ENCODE measurements at places on chromosomes 4 and X.

DNA sequence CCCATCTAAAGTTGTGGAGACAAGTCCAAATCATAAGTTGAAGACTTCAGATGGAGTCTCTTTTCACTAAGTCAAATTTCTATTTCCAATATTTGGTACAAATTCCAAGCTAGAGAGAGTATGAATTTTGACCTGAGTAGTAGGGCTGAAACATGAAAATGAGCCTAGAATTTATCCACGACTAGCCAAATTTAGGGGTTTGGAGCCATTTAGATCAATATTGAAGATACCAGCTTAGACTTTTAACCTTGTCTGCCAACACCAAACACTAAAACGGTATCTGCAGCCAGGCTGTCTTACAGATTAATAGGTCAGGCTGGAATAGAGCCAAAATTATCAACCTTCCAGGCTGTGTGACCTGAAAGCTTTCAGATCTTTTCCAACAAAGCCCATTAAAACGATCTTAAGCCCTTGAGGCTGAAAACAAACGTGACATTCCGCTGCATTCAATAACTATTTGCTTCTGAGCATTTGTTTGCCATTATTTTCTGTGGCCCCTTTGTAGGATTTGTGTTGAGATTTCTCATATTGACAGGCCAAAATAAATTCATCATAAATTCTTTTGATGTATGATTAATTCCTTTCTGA is 268.7 kb upstream of the DKK2 start:
- no peak for DNase-seq

DNA sequence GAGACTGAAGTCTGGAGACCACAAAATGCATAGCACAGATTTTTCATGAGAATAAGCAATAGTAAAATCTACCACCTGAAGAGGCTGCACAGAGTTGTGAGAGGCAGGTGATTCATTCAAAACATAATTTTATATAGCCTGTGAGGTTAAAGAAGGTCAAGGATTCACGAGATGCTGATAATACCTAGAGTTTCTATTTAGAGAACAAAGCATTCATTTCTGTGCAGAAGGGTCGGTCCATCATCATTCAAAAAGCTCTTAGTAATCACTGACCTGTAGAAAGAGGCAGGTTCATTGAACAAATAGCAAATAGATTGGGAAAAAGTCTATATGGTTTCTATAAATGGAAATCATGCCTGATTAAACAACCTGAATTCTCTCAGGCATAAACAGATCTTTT is 26.6 kb downstream of the GABRB1 start:
- no peak for DNase-seq

GRCh38 chr4:166941629-166942028 is 292.7 kb downstream of the SPOCK3 start:
- no peak for DNase-seq

GRCh38 chrX:28351801-28352200 is 235.4 kb upstream of the IL1RAPL1 start:
- no peak for DNase-seq

GRCh38 chr4:103074744-103075434 is 1.7 kb downstream of the SLC9B2 start:
- DNase-seq = no peak

- DNase-seq = no peak
Observed at GRCh38 chr4:89108091-89108490, 3.2 kb upstream of the TIGD2 start.

DNA sequence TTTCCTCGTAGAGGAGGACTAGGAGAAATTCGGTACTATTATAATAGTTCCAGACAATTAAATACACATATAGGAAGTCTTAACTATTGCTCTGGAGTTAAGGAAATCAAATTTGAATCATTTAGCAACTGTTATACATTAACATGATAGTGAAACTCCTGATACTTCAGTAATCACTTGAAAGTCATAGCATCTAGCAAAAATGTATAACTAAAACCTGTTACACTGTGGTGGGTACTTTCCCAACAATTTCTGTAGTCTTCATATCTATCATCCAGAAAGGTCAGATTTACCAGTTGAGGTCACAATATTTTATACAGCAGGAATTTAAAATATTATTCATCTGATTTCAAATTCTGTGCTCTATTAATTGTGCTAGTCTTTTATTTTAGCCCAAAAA is 669.6 kb upstream of the PCDH10 start:
- DNase-seq = no peak

DNA sequence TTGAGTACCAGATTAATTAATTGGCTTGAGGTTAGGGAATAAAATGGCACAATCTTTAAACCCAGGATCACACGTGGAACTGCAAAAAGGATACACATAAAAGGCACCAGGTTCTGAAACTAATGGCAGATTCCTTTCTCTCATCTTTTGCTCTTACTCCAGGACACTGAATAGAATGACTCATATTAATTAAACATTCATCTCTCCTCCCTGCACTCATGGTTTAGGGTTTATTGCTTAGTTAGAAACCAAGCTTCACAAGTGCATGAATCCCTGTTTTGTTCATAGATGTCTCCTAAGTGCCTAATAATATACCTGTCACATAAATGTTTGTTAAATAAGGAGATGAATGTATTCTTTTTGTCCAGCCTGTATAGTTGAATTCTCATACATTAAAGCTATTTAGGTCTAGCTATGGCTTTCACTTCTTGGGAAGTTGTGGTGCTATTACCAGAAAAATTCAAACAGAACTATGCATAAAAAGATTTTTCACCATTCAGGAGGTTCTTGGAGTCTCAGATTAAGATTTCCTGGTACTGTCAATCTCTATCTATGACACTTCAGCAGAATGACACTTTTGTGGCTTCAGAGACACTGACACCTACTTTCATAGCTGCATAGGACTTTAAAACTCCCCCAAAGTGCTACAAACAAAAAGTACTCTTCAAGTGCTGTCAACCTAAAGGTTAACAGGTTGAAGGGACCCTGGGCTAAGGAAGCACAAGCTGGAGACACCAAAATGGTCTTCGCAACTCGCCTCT is 7.4 kb downstream of the CORIN start:
- no peak for DNase-seq

- DNase-seq = no peak
Observed at GRCh38 chrX:9476810-9477575, 12.1 kb downstream of the TBL1X start.

GRCh38 chr4:189128341-189128740 is 812.3 kb upstream of the FRG1 start:
- no peak for DNase-seq

DNA sequence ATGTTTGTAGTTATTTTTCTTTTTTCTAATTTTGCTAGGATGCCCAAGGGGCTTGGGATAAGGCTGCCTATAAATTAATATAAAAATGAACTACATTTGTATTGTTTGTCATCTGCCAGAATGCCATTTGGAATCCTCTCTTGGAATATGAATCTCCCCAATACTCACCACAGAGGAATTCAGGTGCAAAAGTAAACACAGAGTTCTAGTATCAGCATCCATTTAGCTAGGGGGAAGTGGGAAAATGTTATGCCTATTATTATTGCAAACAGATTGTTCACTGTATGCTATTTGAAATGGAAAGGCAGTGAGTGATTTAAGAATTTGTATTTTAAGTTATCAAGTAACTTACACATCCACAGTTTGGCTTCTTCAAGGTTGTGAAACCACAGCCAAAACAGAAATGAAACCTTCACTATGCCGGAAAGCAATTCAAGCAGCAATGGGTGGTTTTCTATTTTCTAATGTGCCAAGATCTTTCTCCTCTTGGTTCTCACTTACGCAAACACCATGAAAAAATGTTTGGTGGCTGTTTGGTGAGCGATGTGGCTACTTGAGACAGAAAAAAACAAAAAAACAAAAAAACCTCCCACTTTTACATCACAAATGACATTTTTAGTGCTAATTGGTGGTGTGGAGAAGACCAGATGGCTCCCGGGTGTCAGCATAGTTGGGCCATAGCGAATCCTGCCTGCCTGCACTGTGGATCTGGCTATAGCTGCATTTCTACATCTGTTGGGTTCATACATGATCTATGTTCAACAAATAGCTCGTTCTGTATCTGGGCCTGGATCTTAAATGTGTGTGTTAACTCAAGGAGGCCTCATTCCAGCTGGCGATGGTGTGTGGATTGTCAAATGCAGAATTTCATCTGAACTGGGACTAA is 200.8 kb upstream of the GIMD1 start:
- no peak for DNase-seq

GRCh38 chrX:150842198-150842685 is 56.2 kb downstream of the CD99L2 start:
- DNase-seq = no peak

DNA sequence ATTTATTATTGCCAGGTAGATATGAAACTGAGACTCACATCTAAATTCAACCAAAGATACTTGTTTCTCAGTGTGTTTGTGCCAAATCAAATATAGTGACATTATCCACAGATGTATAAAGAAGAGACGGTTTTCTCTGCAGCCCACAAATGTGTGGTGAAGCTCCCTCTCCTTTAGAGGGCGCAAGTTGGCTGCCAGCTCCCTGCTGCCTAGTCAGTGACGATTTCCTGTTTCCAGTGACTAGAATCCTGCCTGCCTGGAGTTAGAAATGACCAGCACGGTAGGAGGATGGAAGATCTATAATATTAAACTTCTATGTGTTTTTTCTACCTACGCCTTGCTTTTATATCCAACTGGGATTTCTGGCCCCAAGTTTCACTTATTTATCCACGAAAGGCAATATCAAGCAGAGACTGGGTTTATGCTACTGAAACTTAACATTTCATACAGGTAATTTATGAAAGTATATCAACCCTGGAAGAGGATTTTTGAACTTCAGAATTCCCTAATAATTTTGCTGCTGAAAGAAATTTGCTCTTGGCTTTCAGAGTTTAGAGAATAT is 1793.7 kb upstream of the TENM3 start:
- no peak for DNase-seq

- DNase-seq = no peak
Observed at GRCh38 chr4:85372966-85373365, 102.0 kb upstream of the ARHGAP24 start.

DNA sequence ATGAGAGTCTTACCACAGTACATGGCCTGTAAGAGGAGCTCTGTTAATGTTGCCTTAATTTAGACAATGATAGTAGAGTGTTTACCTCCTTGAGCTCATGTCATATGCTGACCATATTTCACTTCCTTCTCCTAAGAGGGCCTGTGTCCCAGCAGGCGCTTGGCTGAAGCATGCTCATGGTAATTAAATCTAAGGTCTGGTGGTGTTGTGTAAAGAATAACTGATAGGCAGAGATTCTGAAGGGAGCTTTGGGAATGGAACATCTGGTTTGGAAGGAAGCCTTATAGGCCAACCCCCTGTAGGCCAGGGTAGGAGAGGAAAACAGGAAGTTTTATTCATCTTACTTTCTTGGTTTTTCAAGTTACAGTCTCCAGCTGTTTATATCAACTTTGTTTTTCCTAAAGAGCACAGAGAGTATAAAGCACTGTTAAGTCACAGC is 300.2 kb downstream of the USP46 start:
- no peak for DNase-seq

GRCh38 chr4:107616838-107617389 is 103.1 kb downstream of the PAPSS1 start:
- DNase-seq = no peak

GRCh38 chr4:25929298-25929686 is 15.3 kb downstream of the SMIM20 start:
- DNase-seq = no peak

- DNase-seq = peak; percentile 57
Observed at GRCh38 chrX:51420610-51421009, 75.8 kb downstream of the NUDT11 start.

GRCh38 chr4:138959097-138959815 is 56.3 kb upstream of the NOCT start:
- no peak for DNase-seq

DNA sequence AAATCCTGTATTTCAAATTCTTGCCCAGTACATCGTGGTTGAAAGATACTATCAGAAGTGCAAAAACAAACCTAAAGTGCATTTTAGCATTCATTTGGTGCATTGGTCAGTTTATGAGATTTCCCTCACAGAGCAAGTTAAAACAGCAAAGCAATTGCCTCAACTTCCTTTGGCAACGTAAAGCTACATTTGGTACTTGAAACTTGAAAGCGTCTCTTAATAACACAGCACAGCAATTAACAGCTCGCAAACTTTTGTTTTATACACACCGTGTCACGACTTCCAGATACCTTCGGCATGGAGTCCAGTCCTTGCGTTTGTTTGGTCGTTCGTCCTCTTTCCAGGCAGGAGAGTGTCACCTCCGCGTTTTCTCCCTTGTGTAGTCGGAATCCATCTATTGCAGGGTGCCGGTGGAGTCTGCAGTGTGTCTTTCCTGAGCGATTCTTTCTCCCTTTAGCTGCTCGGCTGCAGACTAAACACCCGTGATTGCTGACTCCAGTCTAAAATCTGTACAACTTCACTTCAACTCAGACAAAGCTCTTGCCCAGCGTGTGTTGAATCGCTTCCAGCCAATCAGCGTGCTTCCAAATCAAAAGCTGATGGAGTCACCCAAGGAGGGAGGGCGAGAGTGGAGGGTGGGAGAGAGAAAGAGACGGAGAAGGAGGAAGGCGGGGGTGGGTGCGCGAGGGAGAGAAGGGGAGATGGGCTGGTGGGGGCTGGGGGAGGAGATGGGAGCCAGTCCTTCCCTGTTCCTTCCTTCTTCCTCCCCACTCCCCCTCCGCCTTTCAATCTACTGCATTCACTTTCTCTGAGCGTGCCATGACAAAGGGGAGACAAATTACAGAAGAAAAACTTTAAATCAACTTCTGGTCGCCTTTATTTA is at the start of gene PCDH18:
PCDH18 (minus strand) TSS at position 509 of the 883 bp plus-strand sequence; CDS start at position 103, 406 bp downstream.
- DNase-seq = no peak

DNA sequence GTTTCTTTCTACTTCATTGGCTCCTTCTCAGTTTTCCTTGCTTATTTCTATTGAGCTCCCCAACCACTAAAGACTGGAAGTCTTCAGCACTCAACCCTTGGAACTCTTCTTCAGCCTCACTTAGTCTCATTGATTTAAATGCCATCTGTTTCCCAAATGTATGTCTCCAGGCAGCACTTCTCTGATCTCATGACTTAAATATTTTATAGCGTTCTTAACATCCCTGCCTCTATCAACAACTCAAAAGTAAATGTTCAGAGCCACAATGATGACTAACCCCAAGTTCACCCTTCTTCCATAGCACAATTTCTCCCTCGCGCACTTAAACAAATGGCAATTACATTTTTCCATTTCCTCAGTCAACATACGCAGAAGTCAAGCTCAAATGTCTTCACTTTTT is 1393.3 kb downstream of the ARAP2 start:
- no peak for DNase-seq

GRCh38 chr4:63492515-63492914 is 916.7 kb downstream of the TECRL start:
- no peak for DNase-seq

DNA sequence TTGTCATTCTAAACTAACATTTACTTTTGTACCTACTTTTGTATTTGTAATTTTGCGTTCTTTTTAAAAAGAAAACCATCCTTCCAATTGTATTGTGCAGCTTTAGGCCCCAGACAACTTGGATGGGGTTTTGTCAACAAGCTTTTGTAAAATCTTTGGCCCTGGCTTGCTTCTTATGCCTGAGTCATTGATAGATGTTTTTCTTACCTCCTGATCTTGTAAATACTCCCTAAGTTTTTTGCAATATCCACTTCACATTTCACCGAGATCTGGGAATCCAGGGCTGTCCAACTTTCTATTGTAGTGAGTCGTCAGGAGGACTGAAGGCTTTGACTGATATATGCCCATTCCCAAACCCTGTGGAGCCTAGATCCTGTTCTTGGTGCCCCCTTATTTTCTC is 126.9 kb upstream of the GUCY1A1 start:
- DNase-seq = no peak

Data from naive thymus-derived CD8-positive, alpha-beta T cell (primary cell).